ENCODE measurements at places on chromosomes 16 and 17.

GRCh38 chr17:75816693-75817092 is 27.5 kb downstream of the UNC13D start:
- no peak for DNase-seq

DNA sequence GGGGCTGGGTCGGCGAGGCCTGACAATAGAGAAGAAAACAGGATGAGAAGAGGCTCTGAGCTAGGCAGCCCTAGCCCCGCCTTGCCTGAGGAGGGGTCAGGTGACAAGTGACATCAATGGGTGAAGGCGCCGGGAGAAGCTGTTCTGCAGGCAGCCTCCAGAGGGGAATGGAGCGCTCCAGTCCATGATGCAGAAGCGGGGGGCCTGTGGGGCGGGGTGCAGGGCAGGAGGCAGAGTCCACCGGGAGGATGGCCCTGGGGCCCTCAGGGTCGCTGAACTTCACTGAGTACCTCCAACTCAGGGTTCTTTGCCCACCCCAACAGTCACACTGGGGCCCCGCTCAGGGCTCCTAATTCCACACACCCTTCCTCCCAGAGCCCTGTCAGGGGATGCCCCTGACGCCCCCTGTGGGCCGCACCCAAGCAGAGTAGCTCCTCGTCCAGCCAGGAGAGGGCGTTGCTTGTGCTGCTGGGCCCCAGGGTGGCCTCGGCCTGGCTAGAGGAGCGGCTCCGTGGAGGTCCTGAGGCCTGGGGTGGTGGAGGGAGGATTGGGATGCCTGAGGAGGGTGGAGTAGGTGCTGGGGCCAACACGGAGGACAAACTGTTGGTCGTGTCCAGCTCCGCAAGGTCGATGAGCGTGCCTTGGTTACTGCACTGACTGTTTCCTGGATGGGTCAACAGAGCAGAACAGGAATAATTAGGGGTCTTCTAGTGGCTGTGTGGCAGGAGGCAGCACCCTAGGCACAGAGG is 20.8 kb downstream of the GGA3 start:
- no peak for DNase-seq

DNA sequence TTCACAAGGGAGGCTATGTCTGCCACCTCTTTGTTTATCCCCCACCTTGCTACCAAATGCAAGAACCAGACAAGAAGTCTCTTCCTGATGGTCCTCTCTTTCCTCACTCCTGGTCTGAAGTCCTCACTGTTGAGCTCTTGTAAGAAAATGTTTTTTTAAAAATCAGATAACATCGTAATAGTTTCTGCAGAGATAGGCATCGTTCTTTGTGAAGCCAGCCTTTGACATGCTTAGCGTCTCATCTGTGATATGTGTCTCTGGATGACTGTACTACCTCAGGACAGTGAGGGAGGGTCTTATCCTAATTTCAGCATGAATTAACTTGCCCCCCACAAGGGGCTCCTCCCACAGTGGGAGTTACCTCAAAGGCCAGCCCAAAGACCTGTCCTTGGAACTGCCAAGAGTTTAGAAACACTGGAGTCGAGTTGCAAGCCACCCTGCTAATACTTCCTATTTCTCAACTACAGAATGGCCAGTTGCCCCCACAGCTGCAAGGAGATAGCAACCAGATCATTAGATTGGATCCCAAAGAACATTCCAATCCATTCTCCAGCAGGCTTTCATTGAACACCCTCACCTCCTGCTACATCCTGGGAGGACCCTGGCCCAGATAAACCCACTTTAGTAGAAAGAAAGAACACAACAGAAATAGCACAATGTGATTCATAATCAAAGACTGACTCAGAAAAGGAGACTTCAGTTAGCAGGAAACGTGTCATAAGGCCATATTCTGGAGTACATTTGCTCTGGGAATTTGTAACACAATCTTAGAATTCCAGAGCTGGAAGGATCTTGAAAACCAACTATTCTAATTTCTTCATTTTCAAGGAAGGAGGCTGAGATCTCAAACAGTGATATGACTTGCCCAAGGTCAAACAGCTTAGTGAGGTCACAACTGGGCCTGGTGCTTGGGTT is 151.0 kb downstream of the IRX3 start:
- DNase-seq, result no peak

- peak; percentile 47 for DNase-seq
Measured at GRCh38 chr17:6393351-6393952, 41.5 kb downstream of the AIPL1 start.

- no peak for DNase-seq
Measured at GRCh38 chr16:75202069-75202590, 4.8 kb downstream of the CTRB2 start.

DNA sequence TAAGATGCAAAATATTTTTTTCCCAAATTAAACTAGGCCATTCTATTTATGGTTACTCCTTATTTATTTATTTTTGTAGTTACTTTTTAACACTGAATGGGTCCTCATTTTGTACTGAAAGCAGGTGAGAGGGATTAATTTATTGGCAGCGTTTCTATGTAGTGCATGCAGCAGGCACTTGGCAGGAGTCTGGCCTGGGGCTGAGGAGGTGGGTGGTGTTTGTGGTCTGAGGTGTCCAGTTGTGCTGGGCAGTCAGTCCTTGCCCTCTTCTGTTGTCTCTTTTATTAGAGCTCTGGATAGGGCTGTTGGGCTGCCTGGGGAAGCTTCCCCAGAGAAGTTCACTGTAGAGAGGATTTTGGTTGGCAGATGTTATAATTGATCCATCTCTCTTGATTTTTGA is 12.7 kb downstream of the SEC14L1 start:
- DNase-seq, result no peak

DNA sequence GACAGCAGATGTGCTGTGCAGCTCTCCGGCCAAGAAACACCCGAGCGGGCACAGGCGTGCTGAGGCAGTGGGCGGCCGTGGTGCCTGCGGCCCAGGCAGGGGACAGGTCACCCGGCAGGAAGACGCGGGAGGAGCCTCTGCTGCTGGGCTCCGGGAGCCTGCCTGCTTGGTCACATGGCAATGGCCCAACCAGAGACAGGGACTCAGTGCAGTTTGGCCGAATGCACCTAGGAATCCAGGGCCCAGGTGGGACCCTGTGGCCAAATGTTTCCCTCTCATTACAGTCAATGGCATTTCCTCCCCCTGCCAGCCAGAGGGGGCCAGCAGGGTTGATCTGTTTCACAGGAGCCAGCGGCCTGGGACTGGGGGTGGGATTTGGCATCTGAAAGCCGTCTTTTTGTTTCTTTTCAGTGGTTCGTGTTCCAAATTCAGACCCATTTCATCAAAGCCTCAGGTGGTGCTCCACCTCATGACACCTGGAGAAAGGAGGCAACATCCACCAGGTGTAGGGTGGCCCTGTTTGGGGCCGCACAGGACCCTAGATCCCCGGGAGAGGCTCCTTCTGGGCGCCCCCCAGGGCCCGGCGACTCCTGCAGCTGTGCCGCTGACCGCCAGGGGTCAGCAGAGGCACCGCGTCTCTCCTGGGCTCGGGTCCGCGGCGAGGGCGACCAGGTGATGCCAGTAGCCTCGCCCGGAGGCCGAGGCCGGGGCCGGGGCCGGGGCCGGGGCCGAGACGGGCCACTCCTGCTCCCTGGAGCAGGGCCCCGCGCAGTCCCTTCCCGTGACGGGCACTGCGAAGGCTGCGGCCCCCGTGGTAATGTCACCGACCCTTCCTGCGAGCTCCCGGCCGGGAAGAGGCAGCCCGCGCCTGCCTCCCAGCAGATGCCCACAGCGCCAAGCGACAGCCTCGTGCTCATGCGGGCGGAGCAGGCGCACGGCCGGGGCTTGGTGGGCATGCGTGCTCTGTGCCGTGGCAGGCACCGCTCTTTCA is 118.5 kb downstream of the C16orf78 start:
- DNase-seq, result peak; percentile 72

- no peak for DNase-seq
Measured at GRCh38 chr17:9356488-9356911, 219.1 kb downstream of the STX8 start.

GRCh38 chr16:10514369-10515055 is 65.9 kb downstream of the EMP2 start:
- peak; percentile 42 for DNase-seq

GRCh38 chr17:40944531-40944930 is 7.1 kb upstream of the KRT23 start:
- no peak for DNase-seq

- peak; percentile 2 for DNase-seq
Measured at GRCh38 chr16:56610017-56610608, 1.7 kb downstream of the MT2A start.

- DNase-seq, result no peak
Measured at GRCh38 chr16:68257251-68257905, 6.9 kb upstream of the SLC7A6 start.

DNA sequence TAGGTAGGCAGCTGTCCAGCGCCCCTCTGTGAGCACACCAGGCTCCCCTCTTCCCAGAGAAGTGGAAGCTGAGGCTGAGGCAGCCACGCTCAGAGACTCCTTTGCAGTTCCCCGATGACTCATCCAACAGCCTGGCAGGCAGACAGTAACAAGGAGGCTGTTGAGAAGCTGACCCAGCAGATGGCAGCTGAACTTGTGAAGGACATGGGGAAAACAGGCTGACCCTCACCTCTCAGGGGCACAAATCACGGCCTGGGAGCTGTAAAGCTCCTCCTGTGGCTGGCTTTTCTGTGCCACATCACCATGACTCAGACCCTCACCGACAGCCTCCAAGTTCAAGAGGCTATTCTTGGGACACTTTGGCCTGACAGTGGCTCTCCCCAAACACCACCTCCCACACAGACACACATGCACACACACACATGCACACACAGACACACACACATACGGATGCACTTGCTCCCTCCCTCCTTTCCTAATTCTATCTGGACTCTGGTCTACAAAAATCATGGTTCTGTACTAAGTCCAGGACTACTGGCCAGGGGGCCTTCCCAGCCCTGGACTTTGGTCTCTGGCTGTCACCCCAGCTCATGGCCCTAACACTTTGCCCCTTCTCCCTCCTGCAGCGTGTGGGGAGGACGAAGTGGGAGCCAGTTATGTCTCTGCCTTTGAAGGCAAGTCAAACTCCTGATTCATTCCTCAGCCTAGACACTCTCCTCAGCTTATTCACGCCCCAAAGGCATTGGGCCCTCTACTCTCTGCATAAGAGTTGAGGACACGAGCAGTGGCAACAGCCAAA is 23.2 kb downstream of the MAP3K14 start:
- no peak for DNase-seq

DNA sequence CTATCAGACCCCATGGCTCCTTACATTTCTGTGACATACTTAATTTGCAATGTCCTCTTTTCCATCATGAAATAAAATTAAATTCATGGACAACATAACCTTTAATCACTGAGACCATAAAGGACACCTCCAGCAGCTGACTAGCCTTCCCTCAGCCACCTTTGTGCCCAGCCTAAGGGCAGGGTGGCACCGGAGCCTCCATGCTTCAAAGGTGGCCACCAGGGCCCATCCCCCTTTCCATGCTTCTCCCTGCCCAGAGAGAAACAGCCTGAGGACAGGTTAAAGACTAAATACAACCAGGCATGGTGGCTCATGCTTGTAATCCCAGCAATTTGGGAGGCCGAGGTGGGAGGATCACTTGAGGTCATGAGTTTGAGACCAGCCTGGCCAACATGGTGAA is 94.3 kb downstream of the ADCY9 start:
- DNase-seq, result no peak

Data from spinal cord (tissue), 10 donors.